GM23248 (cell line): ENCODE measurements at places on chromosomes 2 and 18. TPM values are rescaled to one million over a fixed set of nuclear protein-coding genes. Genes with fewer than 3 reads are reported as not detected.

Gene SLC11A1
- not detected in 2 replicates for total RNA-seq

Gene KIDINS220
- 52.2 and 76.4 TPM in 2 replicates for total RNA-seq

Gene INHBB
- total RNA-seq: 3.4 and 5.6 TPM in 2 replicates

Gene RESP18
- not detected in 2 replicates for total RNA-seq

Gene NTSR2
- not detected in 2 replicates for total RNA-seq

Gene PARD3B
- total RNA-seq: 6.9 and 8.1 TPM in 2 replicates

Gene SERPINB11
- total RNA-seq: not detected in 2 replicates

Gene MAL
- total RNA-seq: not detected in 2 replicates

Gene PPP1R1C
- not detected in 2 replicates for total RNA-seq

Gene DAW1
- under 0.01 and 2.1 TPM in 2 replicates for total RNA-seq

Gene COL4A4
- 0.76 and 1.0 TPM in 2 replicates for total RNA-seq

Gene UGT1A10
- total RNA-seq: not detected in 2 replicates

Gene OTX1
- total RNA-seq: 0.25 TPM in 1 of 2 replicates, not detected in the other

Gene ACAA2
- 50.3 and 55.6 TPM in 2 replicates for total RNA-seq

Gene ASAP2
- 49.6 and 54.1 TPM in 2 replicates for total RNA-seq

Gene FAM110C
- not detected in 2 replicates for total RNA-seq

Gene PLB1
- 0.11 and 0.38 TPM in 2 replicates for total RNA-seq

Gene MARCHF4
- 10.6 and 14.5 TPM in 2 replicates for total RNA-seq

Gene MAP3K2
- total RNA-seq: 39.6 and 41.0 TPM in 2 replicates

Gene SLC5A7
- not detected in 2 replicates for total RNA-seq

Gene ALPI
- not detected in 2 replicates for total RNA-seq

Gene NOSTRIN
- total RNA-seq: 0.54 TPM in 1 of 2 replicates, not detected in the other

Gene ZAP70
- total RNA-seq: not detected in 2 replicates

Gene SLC9A2
- total RNA-seq: not detected in 2 replicates

Gene TET3
- total RNA-seq: 2.9 and 4.3 TPM in 2 replicates

Gene HOXD13
- 1.0 and 3.8 TPM in 2 replicates for total RNA-seq

Gene SPATA3
- not detected in 2 replicates for total RNA-seq

Gene BOLL
- not detected in 2 replicates for total RNA-seq

Gene POTEI
- total RNA-seq: not detected in 2 replicates

Gene DAPL1
- not detected in 2 replicates for total RNA-seq

Gene RND3
- total RNA-seq: 244 and 271 TPM in 2 replicates

Gene KIF1A
- total RNA-seq: under 0.01 TPM in 1 of 2 replicates, not detected in the other

Gene POTEJ
- not detected in 2 replicates for total RNA-seq

Gene CIB4
- total RNA-seq: not detected in 2 replicates

Gene CMPK2
- total RNA-seq: 0.13 TPM in 1 of 2 replicates, not detected in the other

Gene RPRM
- total RNA-seq: not detected in 2 replicates

Gene UGT1A3
- not detected in 2 replicates for total RNA-seq

Gene OR6B2
- not detected in 2 replicates for total RNA-seq

Gene FAM237A
- total RNA-seq: not detected in 2 replicates

Gene TACR1
- 0.11 and 0.13 TPM in 2 replicates for total RNA-seq

Gene SERPINB10
- not detected in 2 replicates for total RNA-seq

Gene C1GALT1C1L
- total RNA-seq: not detected in 2 replicates

Gene REG1B
- total RNA-seq: not detected in 2 replicates
